GM04503 (cell line): ENCODE measurements at places on chromosomes 2 and 18.

DNA sequence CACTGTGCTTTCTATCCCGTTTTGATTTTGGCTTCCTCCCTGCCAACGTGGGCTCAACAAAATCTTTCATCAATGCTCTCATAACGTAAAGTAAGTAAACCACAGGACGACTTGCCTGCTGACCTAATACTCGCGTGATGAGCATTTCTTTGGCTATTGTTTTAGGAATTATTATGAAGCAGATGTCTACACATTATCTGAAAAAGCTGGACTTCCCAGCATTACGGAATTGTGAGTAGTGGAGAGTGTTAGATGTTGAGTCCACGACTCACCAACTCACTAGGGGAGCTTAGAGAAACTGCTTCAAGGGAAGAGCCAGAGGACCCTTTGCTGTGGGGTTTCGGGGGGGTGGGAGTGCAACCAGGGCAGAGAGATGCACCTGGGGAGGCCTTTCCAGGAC is 21.9 kb downstream of the HJURP start:
- no peak for DNase-seq

GRCh38 chr2:165497659-165498317 is 28.3 kb downstream of the CSRNP3 start:
- no peak for DNase-seq

DNA sequence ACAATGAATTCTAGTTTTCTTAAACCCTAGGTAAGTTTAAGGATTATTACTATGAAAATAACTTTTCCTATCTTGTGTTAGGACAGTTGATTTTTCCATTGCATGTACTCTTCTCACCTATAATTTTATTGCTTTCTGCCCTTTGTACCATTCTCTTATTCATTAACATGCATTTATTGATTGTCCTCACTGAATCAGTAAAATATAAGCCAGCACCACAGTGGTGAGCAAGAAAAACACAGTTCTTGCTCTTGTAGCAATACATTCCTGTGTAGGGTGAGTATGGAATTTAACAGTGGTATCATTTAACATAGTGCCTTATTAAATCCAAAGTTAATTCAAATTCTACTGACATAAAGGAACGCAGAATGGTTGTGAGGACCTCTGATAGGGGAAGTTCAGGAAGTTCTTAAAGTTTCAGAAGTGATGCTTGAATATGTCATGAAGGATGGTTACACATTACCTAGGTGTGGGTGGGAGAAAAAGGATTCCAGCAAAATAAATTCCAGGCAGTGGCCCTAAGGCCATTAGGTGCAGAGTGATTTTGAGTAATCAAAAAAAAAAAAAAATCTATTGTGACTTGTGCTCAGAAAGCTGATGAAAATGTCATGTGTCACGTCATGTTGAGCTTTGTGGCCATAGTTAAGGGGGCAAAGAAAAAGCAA is 104.7 kb upstream of the DSEL start:
- DNase-seq = no peak

DNA sequence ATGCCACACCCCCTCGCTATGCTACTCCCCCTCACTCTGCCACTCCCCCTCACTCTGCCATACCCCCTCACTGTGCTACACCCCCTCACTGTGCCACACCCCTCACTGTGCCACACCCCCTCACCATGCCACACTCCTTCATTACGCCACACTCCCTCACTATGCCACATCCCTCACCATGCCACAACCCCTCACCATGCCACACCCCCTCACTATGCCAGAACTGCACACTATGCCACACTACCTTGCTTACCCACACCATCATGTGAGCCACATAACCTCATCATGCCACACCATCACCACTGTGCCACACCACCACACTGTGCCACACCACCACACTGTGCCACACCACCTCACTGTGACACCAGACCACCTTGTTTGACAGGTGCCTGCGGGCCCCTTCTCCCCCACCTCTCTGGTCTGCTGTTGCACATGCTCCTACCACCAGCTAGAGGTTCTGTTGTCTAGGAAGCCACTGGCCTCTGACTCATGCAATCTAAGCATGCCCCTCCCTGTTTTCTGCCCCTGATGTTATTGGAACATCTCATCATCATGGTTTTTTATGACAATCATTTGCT is 22.0 kb downstream of the MARCHF4 start:
- DNase-seq = no peak

DNA sequence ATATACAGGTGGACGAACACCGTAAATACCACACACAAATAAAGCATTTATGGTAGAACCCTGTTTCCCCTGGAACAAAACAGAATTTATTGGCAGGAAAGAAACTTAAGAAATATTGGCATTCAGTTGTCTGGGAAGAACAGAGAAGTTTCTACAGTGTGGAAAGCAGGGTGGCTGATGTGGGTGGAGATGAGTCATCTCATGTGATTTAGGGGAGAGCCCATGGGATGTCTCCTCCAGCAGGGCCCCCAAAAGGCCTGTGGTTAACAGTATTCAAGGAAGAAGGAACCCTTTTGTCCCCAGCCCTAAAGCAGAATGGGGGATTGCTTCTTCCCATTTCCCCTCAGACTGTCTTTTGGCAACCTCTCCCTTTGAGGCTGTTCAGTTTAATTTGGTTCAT is 24.2 kb downstream of the SIX3 start:
- no peak for DNase-seq

- DNase-seq = no peak
These were observed 148.3 kb downstream of the LAMA3 start for GRCh38 chr18:23837591-23837990.

GRCh38 chr2:23585273-23586170 is 200.5 kb downstream of the KLHL29 start:
- DNase-seq = no peak

- DNase-seq = no peak
These were observed 98.7 kb downstream of the GRB14 start for GRCh38 chr2:164522561-164522981.

GRCh38 chr2:227414846-227415245 is 27.1 kb upstream of the SCYGR1 start:
- DNase-seq = peak; percentile 25

DNA sequence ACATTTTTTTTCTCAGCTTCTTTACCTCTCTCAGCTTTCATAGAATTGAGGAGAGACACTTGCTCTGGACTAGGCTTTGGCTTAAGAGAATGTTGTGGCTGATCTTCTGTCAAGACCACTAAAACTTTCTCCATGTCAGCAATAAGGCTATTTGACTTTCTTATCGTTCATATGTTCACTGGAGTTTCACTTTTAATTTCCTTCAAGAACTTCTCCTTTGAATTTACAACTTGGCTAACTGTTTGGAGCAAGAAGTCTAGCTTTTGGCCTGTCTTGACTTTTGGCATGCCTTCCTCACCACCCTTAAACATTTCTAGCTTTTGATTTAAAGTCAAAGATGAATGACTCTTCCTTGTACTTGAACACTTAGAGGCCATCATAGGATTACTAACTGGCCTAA is 104.4 kb upstream of the SLC39A10 start:
- DNase-seq = no peak

GRCh38 chr2:158973116-158973956 is 4.9 kb downstream of the TANC1 start:
- no peak for DNase-seq

DNA sequence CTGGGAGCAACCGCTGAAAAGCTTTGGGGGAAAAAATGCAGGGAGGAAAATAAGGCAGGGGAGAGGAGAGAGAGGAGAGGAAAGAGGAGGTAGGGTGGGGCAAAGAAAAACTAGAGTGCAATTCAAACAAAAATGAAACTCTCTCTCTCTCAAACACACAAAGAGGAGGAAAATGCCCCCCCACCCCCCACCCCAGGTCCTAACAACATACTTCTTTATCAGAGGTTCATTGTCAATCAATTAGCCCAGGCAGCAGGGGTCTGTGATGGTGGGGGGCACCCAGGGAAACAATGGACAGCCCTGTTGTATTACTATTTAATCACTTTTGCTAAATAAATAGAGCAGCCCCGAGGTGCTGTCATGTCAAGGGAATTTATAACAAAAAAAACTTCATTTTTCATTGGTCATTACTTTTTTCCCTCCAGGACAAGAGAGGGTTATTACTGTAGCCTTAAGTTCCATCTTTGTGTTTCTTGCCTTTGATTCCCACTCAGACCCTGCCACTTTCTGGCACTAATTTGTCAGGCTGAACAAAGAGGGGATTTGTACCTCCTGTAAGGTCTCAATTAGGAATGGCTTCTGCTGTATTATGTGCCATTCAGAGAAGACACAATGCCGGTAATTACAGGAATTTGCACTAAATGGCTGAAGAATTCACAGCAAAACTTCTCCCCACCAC is 55.0 kb downstream of the PLEKHM3 start:
- DNase-seq = no peak

GRCh38 chr2:110131166-110131565 is 15.5 kb upstream of the MALL start:
- DNase-seq = no peak

- no peak for DNase-seq
These were observed 11.9 kb downstream of the BCL2 start for GRCh38 chr18:63307551-63308200.

GRCh38 chr18:79400091-79400590 is 4.4 kb downstream of the NFATC1 start:
- DNase-seq = no peak

DNA sequence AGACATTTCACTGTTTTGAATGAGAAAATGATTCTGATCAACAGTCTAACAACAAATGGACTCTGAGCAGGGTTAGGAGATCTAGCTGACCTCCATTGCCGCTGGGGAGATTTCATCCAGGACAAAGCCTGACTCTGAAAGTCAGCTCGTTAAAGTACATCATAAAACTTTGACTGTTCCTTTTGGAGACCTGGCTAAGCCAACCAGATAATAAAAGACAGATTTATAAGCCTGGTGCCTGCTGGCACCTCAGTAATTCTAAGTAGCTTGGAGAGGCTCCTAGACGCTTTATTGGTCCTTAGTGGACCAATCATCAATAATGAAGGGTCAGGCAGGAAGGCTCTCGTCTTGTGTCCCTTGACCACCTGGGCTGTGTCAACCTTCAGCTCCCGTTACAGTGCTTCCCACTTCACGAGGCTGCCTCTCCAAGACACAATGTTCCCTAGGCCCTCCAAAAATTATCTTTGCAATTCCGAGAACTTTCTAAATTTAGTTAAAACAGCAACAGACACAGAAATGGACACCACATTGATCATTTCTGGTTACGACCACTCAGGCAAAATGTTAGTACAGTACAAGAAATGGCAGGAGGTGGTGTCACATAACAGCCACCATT is 47.9 kb upstream of the PMAIP1 start:
- no peak for DNase-seq

GRCh38 chr2:108923019-108923700 is 65.9 kb downstream of the EDAR start:
- no peak for DNase-seq

GRCh38 chr2:28359222-28360057 is 33.2 kb upstream of the FOSL2 start:
- no peak for DNase-seq

GRCh38 chr2:173547499-173547898 is 192.8 kb downstream of the CDCA7 start:
- DNase-seq = no peak

GRCh38 chr2:173436088-173436487 is 81.4 kb downstream of the CDCA7 start:
- DNase-seq = no peak
